ENCODE measurements at places on chromosomes 7 and 10.

GRCh38 chr7:125126376-125126775 lies 196.8 kb upstream of the POT1 start:
- DNase-seq = no peak

DNA sequence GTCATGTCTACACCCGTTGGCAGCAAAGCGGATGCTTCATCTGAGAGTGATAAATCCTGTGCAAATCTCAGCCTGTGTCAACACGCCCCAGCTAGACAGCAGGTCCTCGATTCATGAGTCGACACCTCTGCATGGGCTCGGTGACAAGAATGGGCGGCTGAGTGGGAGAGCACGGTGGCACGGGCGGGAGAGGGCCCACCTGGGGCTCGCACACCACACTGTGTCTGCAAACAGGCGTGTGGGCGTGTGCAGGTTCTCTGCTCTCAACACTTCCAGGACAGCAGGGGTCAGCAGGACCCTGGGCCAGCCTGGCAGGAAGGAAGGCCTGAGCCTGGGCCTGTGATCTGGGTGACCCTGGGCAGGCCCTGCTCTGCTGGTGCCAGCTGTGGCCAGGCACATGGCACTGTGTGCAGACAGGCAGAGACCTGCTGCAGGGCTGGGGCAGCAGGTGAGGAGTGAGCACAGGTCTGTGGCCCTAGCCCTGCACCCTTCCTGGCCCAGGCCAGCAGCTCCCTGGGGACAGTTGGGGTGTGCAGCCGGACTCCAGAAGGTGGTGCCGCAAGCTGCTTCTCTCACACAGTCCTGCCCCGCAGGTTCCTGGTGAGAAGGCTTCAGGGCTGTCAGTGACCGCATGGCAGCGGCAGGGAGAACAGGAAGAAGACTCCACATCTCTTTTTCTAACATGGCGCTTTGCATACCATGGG lies 216.4 kb downstream of the ELFN1 start:
- no peak for DNase-seq

DNA sequence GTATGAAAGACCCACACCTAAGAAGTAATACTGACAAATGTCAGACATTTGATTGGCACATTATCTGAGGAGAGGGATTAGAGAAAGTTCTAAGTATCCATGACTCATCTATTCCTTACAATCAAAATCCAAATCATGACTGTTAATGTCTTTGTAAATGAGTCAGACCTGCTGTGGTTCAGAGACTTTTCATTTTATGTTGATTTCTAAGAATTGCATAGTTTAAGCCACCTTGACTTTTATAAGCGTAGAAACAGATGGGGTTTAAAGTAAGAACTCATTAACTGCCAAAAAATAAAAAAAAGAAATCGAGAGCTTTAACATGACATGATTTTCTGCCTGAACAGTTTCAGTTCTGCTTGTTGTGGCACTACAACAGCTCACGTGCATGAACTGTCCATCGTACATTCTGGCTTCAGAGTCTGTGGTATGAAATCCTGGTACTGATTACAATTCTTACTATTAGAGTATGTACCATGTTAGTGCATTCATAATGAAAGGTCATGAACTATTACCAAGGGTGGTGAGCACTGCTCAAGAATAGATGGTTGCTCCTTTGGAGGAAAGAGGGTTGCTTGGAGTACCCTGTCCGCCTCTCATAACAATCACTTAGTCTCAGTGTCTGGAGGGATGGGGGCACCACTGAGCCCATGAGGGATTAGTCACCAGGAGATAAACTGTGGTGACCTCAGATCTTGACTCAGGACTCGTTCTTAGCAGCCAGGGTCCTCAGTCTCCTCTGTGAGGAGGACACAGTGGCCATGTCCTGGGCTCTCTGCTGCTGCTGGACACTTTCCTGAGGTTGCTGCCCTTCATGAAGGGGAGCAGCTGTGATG lies 42.2 kb downstream of the ACSM6 start:
- DNase-seq = no peak

- no peak for DNase-seq
These were observed 231.9 kb upstream of the HABP2 start for GRCh38 chr10:113320987-113321386.

- no peak for DNase-seq
These were observed 141.4 kb downstream of the MBL2 start for GRCh38 chr10:52631146-52631545.

GRCh38 chr7:132424821-132425724 lies 151.2 kb downstream of the PLXNA4 start:
- DNase-seq = no peak

DNA sequence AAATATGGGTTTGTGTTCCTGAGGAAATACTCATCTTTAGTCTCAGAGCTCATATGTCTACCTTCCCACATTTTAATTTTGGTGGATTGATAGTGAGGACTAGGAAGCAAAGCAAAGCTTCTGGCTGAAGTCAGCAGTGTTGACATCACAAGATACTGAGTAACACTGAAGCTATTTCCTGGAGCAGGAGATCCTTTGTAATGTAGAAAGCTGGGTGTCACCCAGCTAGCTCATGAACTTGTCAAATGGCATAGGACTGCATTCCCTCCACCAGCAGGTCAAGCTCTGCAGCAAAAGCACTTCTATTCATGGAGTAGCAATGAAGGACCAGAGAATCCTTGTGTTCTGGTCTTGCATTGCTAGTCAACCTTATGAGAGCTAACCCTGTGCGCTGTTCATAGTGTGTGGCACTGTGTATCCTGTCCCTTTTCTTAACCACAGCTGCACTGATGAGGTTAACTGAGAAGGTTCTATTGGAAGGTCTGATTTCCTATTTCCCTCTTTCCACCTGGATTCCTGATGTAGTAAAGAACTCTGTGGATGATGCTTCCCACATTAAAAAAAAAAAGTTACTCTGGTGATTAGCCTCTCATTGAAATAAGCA lies 94.8 kb upstream of the ZNF804B start:
- DNase-seq = no peak

- no peak for DNase-seq
These were observed 483.1 kb upstream of the CNTNAP2 start for GRCh38 chr7:145633513-145633912.

DNA sequence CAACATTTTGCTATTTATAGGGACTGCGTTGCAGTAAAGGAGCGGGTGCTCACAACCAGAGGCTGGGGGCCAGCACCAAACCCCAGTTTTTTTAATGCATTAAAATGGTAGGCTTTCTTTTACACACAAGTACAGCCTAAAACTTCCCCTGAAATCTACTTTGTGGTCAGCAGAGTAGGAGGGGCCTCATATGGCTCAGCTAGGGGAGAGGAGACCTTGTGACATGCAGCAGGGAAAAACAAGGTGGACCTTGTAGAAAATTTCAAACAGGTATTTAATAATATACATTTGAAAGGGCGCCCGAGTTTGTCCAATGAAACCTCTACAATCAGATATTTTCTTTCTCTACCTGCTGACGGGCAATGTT lies 1.4 kb downstream of the CCDC136 start:
- no peak for DNase-seq

- DNase-seq = no peak
These were observed 76.0 kb downstream of the GRK5 start for GRCh38 chr10:119283387-119283786.

- DNase-seq = no peak
These were observed 36.0 kb upstream of the CUX1 start for GRCh38 chr7:101781439-101781838.

GRCh38 chr7:31825576-31825975 lies 138.6 kb downstream of the PPP1R17 start:
- DNase-seq = no peak

DNA sequence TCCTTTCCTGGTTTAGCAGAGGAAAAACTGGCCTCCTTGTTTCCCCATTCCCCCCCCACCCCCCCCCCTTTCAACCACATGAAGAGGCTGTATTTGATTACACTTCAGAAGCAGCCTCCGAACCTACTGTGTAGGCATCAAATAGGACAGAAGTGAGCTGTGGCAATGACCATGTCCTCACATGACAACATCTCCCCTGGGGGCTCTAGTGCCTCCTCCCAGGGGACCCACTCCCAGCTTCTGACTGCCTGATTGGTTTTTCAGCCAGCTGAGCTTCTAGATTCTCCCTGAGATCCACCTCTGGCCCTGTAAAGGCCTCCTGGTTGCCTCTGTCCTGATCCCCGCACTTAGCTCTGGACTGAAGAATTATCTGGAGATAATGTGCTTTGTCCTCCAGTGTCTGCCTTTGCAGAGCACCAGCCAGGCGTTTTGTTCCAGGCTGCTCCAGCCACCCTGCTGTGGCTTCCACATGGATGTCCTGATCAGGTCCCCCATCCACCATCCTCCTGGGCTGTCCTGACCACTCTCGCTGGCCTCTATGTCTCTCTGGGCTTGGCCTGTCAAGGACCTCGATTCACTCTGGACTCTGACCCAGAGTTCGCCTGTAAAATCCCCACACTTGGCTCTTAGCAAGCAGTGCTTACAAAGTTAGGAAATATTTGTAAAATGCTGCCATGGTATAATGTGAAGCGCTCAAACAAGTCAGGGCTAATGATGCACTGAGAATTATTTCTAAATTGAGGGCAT lies 42.4 kb upstream of the TOMM7 start:
- no peak for DNase-seq

DNA sequence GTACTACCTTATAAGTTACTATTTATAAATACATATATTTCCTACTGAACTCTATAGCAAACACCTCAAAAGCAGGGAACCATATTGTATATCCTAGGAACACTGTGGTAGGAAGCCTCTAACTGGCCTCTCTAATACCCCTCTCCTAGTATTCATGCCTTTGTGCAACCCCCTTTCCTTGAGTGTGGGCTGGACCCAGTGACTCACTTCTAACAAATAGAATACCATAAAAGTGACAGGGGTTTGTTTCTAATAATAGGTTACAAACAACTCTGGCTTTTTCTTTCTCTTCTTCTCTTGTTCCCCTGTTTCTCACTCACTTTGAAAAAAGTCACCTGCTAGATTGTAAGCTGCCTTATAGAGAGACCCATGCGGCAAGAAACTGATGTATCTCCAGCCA lies 51.6 kb upstream of the MACC1 start:
- DNase-seq = no peak

GRCh38 chr10:132264966-132265889 lies 42.5 kb downstream of the STK32C start:
- no peak for DNase-seq

GRCh38 chr10:74314166-74314565 lies 163.1 kb downstream of the ADK start:
- no peak for DNase-seq

- no peak for DNase-seq
These were observed 149.2 kb downstream of the FRMD4A start for GRCh38 chr10:14181567-14181936.

GRCh38 chr10:25651534-25651933 lies 282.5 kb upstream of the MYO3A start:
- no peak for DNase-seq

- DNase-seq = no peak
These were observed 155.6 kb upstream of the ADO start for GRCh38 chr10:62648921-62649320.

DNA sequence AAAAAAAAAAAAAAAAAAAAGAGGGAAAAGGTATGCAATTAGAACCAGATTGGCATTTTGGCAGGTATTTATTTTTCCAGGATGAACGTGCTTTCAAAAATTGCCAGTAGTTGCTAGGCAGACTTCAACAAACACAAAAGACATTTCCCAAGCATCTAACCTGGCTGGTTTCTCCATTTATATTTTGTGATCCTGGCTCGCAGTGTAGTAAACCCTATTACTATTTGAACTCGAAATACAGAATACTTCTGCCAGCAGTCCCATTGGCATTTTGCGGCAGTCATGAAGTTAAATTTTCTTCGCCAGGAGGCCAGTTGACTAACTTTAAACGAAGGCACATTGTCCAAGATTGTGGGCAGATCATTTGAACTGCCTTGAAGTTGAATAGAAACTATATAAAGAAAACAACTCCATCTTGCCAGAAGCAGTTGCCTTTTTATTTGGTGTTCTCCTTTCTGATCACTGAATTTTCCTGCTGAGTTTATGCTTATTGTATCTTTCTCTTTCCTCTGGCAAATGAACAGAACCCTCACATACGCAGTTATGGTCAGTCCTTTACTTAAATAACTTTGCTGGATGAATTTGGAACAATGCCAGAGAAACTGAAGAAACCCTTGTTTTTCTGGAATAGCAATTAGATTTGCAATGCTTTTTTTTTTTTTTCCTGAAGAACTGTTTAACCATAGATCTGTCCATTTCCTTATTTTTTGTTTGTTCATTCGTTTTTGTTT lies 132.9 kb downstream of the BICC1 start:
- no peak for DNase-seq

GRCh38 chr10:103278862-103279298 lies 1.9 kb downstream of the INA start:
- DNase-seq = no peak

GRCh38 chr10:71659111-71659634 lies 60.4 kb downstream of the C10orf105 start:
- DNase-seq = no peak

DNA sequence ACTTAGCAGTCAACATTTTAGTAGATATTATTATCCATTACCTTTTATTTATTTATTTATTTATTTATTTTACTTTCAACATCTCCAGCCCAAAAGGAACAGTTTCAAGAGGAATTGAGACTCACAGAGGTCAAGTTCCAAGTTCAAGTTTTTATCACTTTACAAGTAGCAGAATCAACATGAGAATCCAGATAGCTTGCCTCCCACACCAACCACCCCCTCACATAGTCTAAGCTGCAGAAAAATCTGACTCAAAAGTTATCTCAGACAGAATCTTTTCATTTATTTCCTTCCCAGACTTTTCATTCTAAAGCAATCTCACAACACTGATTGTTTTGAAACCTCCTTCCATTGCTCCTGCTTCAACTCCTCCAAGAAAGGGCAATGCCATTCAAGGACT lies 129.6 kb downstream of the GRM3 start:
- no peak for DNase-seq

- DNase-seq = no peak
These were observed 706 bp downstream of the TBATA start for GRCh38 chr10:70784471-70784870.

- no peak for DNase-seq
These were observed 14.2 kb upstream of the SVIL start for GRCh38 chr10:29648983-29649268.

GRCh38 chr10:3495281-3495680 lies 289.7 kb downstream of the KLF6 start:
- no peak for DNase-seq

DNA sequence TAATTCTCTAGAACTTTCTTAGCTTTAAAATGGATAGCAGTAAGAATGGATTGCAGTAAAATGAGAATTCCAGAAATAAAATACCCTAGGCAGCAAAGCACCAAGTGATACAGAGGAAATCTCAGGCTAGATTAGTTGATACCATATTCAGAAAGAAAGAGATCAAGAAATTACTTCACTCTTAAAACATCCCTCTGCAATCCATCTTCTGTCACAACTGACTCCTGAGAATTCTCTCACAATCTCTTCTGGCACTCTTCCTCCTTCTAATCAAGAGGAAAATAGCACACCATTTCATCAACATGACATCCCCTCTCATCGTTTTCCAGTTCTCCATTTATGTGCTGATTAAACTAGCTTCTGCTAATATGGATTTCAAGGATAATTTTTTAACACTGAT lies 42.2 kb upstream of the LAMB1 start:
- DNase-seq = no peak
